ENCODE measurements at places on chromosomes 12 and 14. TPM values are rescaled to one million over a fixed set of nuclear protein-coding genes. Genes with fewer than 3 reads are reported as not detected.

DNA sequence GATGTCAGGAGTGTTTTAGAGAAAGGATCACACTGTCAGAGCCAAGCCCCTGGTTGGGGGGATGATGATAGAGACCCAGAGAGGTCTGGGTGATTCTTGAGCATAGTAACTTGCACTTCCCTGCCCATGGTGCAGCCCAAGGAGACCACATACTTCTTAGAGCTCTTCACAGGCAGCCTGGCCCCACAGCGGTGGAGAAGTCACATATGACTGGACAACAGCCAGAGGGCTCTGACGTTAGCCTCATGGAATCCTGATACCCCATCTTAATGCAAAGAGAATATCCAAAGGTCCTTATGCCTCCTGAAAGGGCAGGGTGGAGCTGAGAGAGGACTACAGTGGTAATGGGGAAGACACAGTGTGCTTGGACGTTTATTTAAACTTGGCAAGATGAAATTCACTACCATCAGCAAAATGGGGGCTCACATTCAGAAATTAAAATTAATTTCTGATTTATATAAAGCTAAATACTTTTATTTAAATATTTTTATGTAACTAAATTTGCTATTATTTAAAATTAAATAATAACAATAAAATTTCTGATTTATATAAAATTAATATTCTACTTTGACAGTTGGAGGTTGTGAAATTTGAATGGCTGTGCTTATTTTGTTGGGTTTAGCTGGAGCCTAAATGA, 131.3 kb downstream of the KTN1 start:
- no peak for DNase-seq

DNA sequence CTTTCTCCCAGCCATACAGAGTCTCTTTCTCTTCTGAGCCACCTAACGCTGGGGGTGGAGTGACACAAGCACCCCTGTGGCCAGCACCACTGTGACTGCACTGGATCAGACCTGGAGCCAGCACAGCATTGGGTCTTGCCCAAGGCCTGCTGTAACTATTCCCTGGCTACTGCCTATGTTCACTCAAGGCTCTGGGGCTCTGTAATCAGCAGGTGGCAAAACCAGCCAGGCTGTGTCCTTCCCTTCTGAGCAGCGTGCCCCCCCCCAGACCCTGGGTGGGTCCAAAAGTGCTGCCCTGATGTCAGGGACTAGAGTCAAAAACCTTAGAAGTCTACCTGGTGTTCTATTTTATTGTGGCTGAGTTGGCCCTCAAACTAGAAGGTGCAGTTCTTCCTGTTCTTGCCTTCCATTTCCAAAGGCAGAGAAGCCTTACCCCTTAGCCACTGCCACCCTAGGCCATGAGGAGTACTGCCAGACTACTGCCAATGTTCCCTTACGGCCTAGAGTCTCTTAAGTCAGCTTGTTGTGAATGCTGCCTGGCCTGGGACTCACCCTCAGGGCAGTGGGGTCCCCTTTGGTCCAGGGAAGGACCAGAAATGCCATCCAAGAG, 49.9 kb downstream of the PELI2 start:
- no peak for DNase-seq

DNA sequence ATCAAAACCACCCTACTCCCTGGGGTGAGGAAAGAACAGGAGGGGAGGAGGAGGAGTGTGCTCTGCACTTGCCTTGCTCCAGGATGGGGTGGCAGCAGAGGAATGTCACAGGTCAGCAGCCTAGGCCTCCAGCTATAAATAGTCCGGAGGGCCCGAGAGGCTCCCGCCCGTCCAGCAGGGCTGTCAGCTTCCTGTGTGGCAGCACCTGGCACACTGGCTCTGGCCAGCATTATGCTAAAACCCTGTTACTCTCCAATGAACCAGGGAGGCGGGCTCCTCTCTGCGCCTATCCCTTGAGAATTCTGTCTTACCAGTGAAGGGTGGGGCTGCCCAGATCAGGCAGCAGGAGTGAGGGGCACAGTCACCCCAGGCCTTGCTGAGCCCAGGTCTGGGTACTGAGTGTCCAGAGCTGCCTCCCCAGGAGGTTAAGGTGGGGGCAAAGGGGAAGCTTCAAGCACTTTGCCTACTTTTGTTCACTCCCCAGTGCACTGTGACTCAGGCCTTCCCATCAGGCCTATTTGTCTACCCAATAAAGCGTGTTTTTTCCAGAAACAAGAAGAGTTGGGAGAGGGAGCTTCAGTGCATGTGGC, 1.2 kb upstream of the COX14 start:
- DNase-seq, result no peak

DNA sequence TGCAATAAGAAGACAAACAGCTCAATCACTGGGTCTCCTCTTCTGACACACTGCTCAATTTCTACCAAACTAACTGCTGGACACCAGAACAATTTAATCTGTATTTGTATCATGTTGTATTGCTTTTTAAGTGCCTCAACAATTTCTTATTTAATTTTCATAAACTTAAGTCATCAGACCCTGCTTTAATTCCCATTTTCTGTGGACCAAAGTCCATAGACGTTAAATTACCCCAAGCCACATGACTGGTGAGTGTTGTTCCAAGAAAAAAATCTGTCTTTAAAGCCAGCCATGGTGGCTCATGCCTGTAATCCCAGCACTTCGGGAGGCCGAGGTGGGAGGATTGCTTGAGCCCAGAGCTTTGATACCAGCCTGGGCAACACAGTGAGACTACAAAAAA, 8.7 kb downstream of the HOMEZ start:
- DNase-seq, result no peak

- DNase-seq, result no peak
These were observed 11.2 kb downstream of the LLPH start for GRCh38 chr12:66119229-66119869.

GRCh38 chr12:54404061-54405004, 14.7 kb downstream of the ITGA5 start:
- DNase-seq, result no peak

DNA sequence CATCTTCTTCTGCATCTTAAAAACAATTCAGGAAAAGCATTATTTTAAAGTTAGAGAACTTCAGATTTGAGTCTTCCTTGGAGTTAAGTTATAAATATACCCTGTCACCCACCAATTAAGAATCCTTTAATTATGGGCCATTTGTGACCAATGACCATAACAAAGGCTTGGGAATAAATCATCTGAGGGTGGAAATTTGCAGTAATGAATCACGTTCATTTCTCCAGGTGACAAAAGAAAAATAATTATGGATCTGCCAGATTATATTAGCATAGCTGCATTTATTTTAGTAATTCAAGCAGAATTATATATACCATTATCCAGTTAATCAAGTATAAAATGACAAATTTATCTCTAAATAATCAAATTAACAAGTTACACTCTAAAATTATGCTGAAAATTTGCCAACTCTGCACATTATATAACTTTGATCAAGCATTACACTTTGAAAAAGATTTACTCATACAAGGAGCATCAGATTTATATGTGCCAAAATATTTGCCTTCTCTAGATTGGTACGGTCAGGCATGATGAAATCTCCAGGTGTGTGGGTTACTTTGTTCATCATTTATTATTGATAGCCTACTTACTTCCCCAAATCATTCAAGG, at the start of gene OR4K14:
Gene OR4K14 (minus strand): TSS at position 51 of the 609 bp plus-strand sequence. CDS start 4,114 bp downstream, outside the sequence.
- no peak for DNase-seq

DNA sequence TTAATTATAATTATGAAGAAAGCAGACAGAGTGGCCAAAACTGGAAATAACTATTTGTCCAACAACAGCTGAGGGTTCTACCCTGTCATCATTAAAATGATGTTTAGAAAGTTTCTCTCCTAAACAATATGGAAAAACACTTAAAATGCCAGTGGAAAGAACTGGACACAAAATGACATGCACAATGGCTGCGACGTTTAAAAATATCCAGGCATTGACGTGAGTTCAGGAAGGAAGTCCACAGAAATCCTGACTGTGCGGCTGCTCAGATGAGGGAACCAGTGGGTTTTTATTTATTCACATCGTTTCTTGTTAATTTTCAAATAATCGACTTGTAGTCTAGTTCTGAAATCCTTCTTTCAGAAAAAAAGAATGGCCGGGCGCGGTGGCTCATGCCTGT, 58.3 kb downstream of the CCNK start:
- DNase-seq, result peak; percentile 37

DNA sequence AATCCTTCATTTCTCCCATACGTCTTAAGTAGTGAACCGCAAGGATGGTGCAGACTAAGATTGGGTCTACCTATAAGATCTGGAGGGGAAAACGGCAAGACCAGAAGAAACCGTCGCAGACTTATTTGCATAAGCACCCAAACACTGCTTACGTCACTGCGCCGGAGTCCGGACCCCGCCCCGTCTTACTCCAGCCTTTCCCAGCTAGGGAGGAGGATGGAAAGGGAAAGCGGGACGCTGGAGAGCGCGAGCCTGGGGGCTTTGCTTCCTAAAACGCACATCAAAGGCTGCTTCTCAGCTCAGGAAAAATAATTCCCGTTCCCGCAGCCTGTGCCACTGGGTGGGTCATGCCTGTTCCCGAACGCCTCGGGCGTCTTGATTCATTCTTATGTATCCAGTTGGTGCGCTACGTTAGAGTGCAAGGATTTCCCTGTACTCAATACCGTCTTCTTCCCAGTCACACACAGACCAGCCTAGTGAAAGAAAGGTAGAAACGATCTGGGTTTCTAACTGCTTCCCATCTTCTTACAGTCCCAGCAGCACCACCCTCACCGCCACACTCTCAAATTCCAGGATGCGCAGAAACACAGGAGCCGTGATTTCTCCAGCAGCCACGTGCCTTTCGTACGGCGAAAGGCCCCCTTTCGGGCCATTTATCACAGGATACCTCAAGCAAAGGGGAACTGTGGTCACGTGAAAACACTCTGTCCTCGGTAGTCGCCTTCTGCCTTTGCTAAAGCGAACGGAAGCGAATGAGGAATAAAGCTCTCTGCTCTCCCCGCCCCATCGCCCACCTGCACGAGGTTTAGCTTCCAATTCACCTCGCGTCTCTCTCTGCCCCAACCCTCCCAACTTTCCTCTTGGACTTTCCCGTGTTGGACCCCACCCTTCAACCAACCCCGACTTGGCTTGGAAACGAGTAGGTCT, 1.1 kb downstream of the SLC6A15 start:
- peak; percentile 78 for DNase-seq

DNA sequence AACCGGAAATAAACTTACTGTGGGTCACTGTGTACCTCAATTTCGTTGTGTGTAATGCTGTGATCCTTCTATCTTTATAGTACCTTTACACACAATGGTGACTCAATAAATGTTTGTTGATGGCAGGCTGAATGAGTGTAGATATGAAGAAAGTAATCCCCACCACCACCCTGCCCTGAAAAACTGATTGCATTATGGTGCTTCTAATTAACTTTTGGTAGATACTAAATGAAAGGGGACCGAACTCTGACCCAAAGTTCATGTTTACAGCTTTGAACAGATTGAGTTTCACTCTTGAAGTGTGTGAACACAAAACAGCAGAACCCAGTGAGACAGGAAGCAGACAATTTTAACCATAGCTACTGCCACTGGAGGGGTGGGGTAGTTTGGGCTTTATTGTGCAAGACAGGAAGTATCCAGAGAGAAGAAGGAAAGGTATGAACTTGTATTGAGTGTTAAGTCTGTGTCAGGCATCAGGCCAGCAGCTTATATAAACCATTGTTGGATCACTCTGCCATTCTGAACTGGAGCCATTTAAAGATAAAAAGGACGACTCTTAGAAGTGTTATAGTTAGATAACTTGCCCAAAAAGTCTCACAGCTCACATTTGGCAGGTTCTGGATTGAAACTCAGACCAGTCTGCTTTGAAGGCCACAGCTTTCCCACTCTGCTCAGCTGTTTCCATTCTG, 197.0 kb upstream of the AMIGO2 start:
- peak; percentile 4 for DNase-seq

- no peak for DNase-seq
These were observed 10.7 kb upstream of the TCL1B start for GRCh38 chr14:95675486-95675885.

- no peak for DNase-seq
These were observed 2.2 kb upstream of the PTGDR start for GRCh38 chr14:52265253-52265652.

GRCh38 chr12:2520722-2521246, 274.0 kb upstream of the FKBP4 start:
- no peak for DNase-seq

GRCh38 chr12:34290381-34290995, 268.2 kb downstream of the ALG10 start:
- no peak for DNase-seq

DNA sequence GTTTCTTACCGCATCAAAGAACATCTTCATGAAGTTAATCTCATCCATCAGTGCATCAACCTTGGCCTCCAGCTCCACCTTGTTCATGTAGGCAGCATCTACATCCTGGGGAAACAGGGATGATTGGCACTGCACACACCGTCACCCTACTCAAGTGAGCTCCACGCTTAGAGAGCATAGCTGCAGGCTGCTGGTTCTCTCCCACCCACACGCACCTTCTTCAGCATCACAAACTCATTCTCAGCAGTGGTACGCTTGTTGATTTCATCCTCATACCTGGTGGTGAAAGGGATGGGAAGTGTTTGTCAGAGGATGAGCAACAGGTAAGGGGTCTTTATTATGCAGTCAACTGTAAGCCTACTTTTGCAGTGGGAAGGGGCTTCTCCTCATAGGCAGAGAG, 2.3 kb downstream of the KRT5 start:
- no peak for DNase-seq

DNA sequence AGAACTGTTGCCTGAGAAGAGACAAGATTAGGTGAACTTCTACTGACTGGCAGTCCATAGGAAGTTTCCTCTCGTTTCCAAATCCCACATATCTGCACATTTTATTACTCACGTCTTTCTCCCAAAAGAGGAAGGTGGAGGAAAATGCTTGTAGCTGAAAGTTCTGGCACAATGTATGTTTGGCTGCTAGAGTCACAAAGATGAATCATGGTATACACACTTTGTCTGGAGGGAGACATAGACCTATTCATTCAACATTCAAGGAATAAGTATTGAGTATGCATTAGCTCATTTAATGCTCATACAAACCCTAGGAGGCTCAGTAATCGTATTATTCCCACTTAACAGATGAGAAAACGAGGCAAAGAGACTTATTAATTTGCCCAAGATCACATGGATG, 291.8 kb downstream of the FOXN3 start:
- DNase-seq, result no peak

GRCh38 chr12:85562765-85563164, 273.4 kb downstream of the RASSF9 start:
- no peak for DNase-seq

- no peak for DNase-seq
These were observed 649 bp downstream of the AQP6 start for GRCh38 chr12:49973361-49973830.

The MDGA2 gene
- 0.41 TPM for polyA plus RNA-seq

The OR4N2 gene
- not detected for polyA plus RNA-seq

The CD163L1 gene
- polyA plus RNA-seq, result 11.7 TPM

The SNAPC1 gene
- polyA plus RNA-seq, result 7.6 TPM

The ASB2 gene
- 16.2 TPM for polyA plus RNA-seq

The DENND5B gene
- polyA plus RNA-seq, result 32.5 TPM

The TMEM63C gene
- 1.0 TPM for polyA plus RNA-seq

The RNASE3 gene
- polyA plus RNA-seq, result 0.63 TPM

The PTPRB gene
- polyA plus RNA-seq, result not detected

The KLRD1 gene
- not detected for polyA plus RNA-seq

The PLA2G1B gene
- polyA plus RNA-seq, result not detected

The SDR9C7 gene
- not detected for polyA plus RNA-seq

The DBX2 gene
- polyA plus RNA-seq, result 0.19 TPM

The DPY19L2 gene
- 21.4 TPM for polyA plus RNA-seq

The HOTAIR gene
- not detected for polyA plus RNA-seq

The KRT5 gene
- 187 TPM for polyA plus RNA-seq

The CDCA3 gene
- 31.8 TPM for polyA plus RNA-seq

The STON2 gene
- polyA plus RNA-seq, result 9.7 TPM

The RFX4 gene
- 0.12 TPM for polyA plus RNA-seq

The SYNE3 gene
- polyA plus RNA-seq, result 12.5 TPM
